Pulmonary artery endothelial cell (primary cell): ENCODE measurements at places on chromosomes 12 and 14. TPM values are rescaled to one million over a fixed set of nuclear protein-coding genes. Genes with fewer than 3 reads are reported as not detected.

Gene ENDOU
- not detected in 2 replicates for total RNA-seq

Gene PLA2G1B
- not detected in 2 replicates for total RNA-seq

Gene RERG
- total RNA-seq = 0.13 TPM in 1 of 2 replicates, not detected in the other

Gene SOX5
- total RNA-seq = 0.42 and 1.1 TPM in 2 replicates

Gene KRT7
- total RNA-seq = 288 and 399 TPM in 2 replicates

Gene SDS
- not detected in 2 replicates for total RNA-seq

Gene OLR1
- not detected in 2 replicates for total RNA-seq

Gene SERPINA10
- not detected in 2 replicates for total RNA-seq

Gene VWF
- 535 and 577 TPM in 2 replicates for total RNA-seq

Gene RTL1
- total RNA-seq = not detected in 2 replicates

Gene CDCA3
- 11.0 and 27.2 TPM in 2 replicates for total RNA-seq

Gene IQSEC3
- total RNA-seq = not detected in 2 replicates

Gene DIO3
- not detected in 2 replicates for total RNA-seq

Gene LMNTD1
- total RNA-seq = not detected in 2 replicates

Gene KRT6C
- total RNA-seq = 0.07 TPM in 1 of 2 replicates, not detected in the other

Gene CLEC4D
- not detected in 2 replicates for total RNA-seq

Gene AKAP6
- total RNA-seq = 0.18 and 0.26 TPM in 2 replicates
